ENCODE measurements at places on chromosomes 5 and 9. TPM values are rescaled to one million over a fixed set of nuclear protein-coding genes. Genes with fewer than 3 reads are reported as not detected.

GRCh38 chr9:28234133-28234893 lies 661.0 kb upstream of the C9orf72 start:
- H3K36me3 ChIP-seq: no peaks in the 10 kb centered on the region
- no peak for DNase-seq
- no peaks in the 10 kb centered on the region for H3K27me3 ChIP-seq
- no peaks in the 10 kb centered on the region for H3K4me1 ChIP-seq

- no peak for DNase-seq
- H3K36me3 ChIP-seq: no peaks in the 10 kb centered on the region
- H3K27ac ChIP-seq: no peak overlapping the region
- peaks cover 10% of the 10 kb centered on the region for H3K4me1 ChIP-seq
These were observed 87.2 kb downstream of the ATPSCKMT start for GRCh38 chr5:10162468-10162867.

The HINT1 gene
- 307 TPM for polyA plus RNA-seq

DNA sequence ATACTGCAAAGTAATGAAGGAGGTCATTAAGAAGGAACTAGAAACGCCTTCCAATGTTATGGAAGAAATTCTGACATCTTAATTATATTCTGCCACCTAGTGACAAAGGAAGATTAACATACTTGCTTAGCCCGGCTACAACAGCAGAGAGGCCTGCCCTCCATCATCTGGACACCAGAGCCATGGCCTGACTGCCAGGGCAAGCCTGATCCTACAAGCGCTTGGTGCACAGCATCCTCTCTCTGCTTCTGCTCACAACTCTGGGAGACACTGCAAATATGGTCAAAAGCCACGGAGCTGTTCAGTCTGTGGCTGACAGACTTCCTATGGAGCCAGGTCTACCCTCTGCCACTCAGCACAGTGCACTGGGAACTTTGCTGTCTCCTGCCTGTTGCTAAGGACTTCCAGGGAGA lies 87.3 kb upstream of the SLC44A1 start:
- H3K4me1 ChIP-seq: no peaks in the 10 kb centered on the region
- no peaks in the 10 kb centered on the region for H3K27me3 ChIP-seq
- H3K36me3 ChIP-seq: no peaks in the 10 kb centered on the region
- DNase-seq: peak; percentile 81

GRCh38 chr9:10443181-10443867 lies 169.5 kb downstream of the PTPRD start:
- DNase-seq: no peak
- H3K36me3 ChIP-seq: no peaks in the 10 kb centered on the region
- H3K4me3 ChIP-seq: no peak overlapping the region
- no peak overlapping the region for H3K27ac ChIP-seq
- no peaks in the 10 kb centered on the region for H3K4me1 ChIP-seq
- H3K27me3 ChIP-seq: no peaks in the 10 kb centered on the region

DNA sequence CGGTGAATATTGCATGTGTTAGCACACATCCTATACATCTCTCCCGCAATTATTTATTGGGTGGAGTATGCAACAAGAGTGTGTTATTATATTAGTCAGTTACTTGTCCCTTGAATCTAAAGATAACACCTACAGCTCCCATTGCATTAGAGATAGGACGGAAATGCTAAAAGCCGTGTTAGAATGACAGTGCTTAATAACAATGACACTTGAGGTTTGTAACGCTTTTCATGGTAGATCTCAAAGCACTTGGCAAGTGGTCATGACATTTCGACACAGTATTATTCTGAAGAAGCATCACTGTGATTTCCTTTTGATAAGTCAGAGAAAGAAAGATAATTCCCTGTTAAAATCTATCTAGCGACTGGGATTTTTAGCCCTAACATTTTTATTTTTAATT lies 33.4 kb upstream of the TRIO start:
- H3K27me3 ChIP-seq: peaks cover 2% of the 10 kb centered on the region
- DNase-seq: no peak
- H3K4me1 ChIP-seq: peaks cover 4% of the 10 kb centered on the region
- H3K4me3 ChIP-seq: no peak overlapping the region

DNA sequence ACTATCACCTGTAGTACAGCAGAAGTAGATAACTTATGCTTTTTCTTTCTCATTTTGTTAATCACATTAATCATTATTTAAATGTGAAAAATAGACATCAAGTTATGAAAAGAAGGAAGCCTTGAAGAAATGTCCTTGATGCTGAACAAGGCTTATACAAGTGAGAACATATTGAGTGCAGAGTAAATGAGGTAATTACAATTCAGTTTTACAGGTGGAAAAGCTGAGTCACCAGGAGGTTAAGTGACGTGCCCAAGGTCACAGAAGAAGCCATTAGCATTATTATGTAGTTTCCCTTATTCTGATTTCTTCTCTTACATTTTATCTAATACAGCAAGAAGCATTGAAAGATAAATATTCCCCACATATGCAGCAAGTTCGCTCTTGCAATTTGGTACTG lies 998.5 kb upstream of the CDH6 start:
- no peak overlapping the region for H3K4me3 ChIP-seq
- H3K4me1 ChIP-seq: no peaks in the 10 kb centered on the region
- no peak for DNase-seq
- no peaks in the 10 kb centered on the region for H3K36me3 ChIP-seq
- no peaks in the 10 kb centered on the region for H3K27me3 ChIP-seq

DNA sequence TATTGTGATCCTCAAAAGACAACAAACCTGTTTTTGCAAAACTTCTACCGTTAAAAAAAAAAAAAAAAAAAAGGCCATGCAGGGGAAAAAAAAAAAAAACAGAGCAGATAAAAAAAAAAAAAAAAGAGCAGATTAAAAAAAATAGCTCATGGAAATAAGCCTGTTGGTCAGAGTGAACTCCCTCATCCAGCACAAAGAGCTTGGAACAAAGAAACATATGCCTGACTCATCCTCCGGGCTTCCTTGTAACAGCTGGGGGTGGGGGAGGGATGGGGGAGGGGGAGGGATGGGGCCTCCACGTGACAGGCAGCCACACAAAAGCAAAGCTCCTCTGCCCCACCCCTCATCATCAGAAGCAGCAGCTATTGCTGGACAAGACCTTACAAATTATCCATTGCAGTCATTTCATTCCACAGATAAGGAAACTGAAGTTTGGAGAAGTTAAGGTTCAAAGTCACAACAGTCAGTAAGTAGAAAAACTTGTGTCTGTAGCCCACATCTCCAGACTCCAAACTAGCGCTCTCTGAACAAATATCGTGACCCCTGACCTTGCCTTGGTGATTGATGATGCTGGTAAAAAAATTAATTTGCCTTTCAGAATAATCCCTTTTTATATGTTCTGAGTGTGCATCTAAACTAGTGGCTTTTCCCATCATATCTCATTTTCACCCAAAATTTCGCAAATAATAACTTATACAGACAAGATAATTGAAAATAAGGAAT lies 38.9 kb downstream of the SLC35D2 start:
- H3K27me3 ChIP-seq: no peaks in the 10 kb centered on the region
- peak; percentile 91 for DNase-seq
- H3K27ac ChIP-seq: peak overlapping the region; percentile 51
- peaks cover 9% of the 10 kb centered on the region for H3K36me3 ChIP-seq
- no peak overlapping the region for H3K4me3 ChIP-seq
- peaks cover 4% of the 10 kb centered on the region for H3K4me1 ChIP-seq

The C9 gene
- 0.31 TPM for polyA plus RNA-seq

All from muscle of leg (tissue), 16 donors.